Stimulated activated CD8-positive, alpha-beta memory T cell treated with anti-CD3 and anti-CD28 coated beads, Interleukin-15, amount 100 ng/mL, for 4 hours (primary cell): ENCODE measurements at places on chromosomes 1 and 21.

DNA sequence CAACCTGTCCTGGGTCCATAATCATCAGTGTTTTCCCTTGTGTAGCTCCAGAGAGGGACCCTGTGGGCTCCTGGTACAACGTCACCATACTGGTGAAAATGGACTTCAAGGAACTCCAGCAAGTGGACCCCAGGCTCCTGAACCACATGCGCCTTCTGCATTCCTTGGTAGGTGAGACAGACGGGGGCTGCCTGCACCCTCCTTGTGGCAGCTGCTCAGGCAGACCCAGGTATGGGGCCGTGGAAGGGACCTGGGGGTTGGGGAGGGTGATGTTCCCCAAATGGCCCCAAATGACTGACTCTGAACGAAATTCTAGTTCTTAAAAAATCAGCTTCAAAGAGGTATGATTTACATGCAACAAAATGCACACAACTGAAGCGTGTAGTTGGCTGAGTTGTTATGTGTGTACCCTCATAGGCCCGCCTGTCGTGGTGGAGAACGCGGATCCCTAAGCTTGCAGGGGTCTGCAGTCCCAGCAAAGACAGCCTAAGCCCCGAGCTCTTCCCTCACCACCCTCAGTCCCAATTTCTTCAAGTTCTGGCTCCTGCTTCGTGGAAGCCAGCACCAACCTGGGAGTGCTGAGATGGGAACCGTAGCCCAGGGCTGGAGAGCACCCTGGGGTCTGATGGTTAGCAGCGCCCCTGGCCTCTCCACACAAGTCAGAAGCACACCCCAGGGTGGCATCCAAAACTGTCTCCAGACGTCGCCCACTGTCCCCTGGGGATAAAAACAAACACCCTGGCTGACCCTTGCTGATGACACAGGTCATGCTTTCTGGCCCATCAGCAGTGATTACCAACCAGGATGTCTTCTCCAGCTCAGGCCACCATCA lies 14.3 kb downstream of the UMODL1 start:
- DNase-seq = no peak

DNA sequence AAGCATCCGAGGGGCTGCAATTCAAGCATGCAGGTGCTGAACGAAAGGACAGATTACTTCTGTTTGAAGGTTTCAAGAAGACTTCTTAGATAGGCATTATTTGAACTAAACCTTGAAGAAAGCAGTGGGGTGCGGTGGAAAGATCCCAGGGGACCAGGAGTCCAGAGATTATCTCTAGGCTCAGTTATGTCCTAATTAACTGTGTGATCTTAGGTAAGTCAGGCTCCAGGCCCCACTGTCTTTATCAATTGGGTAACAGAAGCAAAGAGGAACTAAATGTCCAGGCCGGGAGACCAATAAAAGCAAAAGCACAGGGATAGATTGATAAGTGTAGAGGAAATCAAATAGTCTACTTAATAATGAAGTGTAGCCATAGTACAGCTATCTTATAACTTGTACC lies 72.9 kb upstream of the CDC42BPA start:
- DNase-seq = no peak

GRCh38 chr1:200028586-200029034 lies 1.1 kb downstream of the NR5A2 start:
- no peak for DNase-seq

GRCh38 chr1:44485229-44485933 lies 80.3 kb downstream of the RNF220 start:
- no peak for DNase-seq

DNA sequence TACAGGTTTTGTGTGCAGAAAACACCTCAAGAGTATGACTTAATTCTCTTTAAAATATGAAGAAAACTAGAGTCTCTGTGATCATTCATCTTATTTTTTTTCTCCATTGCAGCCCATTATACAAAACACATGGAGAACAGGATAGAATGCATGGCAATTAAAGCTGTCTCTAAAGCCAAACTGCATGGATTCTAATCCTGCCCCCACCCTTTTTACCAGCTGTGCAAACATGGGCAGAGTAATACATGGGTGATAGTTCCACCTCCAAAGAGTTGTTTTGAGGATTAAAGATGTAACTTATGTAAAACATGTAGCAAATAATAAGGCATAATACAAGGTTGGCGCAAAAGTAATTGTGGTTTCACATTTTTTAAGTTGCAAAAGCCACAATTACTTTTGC lies 114.4 kb downstream of the CLEC20A start:
- no peak for DNase-seq

GRCh38 chr1:18146886-18147285 lies 39.3 kb downstream of the IGSF21 start:
- DNase-seq = no peak

- DNase-seq = no peak
Observed at GRCh38 chr1:202938287-202938925, 11.4 kb upstream of the KLHL12 start.

DNA sequence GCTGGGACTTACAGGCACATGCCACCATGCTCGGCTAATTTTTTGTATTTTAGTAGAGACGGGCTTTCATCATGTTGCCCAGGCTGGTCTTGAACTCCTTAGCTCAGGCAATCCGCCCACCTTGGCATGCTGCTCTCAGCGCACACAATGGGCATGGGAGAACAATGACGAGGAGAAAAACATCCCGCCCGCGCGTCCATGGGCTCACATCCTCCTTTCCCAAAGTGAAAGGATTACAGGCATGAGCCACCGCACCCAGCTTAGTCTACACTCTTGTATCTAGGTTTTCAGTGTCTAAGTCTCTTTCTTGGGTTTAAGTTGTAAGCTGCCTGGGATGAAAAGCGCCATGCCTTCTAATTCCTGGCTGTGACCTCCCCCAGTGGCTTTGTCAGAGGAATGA lies 37.9 kb downstream of the CDK18 start:
- no peak for DNase-seq

DNA sequence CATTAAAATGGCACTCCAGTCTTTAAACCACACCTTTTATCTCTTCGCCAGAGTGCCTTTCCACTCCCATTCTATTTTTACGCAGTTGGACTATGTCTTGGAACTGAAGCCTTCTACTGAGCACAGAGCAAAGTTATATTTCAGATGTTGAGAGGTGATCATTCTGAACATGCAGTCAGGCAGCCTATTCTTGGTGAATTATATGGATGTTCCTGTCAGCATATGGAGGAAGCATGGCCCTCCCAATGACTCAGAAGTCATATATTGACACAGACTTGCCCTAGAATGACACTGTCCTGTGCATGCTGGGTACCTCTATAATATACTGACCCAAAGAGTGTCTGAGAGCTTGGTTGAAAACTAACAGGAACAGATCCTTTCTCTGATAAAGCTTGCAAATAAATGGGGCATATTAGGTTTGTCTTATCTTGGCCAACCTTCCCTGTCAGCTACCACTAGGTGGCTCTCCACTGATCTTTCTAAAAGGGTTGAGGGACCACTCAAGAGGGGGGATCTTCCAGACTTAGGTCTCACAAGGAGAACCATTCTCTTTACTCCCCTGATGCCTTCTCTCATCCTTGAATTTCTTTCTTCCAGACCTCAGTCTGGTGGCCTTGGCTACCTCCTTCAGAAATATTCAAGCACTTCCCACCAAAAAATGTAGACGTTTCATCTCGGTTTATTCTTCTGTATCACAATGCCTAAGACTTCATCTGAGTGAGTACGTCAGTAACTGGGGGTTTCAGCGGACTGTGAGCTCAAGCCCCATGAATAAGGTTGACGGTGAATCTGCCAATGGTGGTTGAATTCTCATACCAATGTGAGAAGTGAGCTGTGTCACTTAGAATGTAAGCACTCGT lies 11.8 kb upstream of the ALG14 start:
- DNase-seq = no peak

DNA sequence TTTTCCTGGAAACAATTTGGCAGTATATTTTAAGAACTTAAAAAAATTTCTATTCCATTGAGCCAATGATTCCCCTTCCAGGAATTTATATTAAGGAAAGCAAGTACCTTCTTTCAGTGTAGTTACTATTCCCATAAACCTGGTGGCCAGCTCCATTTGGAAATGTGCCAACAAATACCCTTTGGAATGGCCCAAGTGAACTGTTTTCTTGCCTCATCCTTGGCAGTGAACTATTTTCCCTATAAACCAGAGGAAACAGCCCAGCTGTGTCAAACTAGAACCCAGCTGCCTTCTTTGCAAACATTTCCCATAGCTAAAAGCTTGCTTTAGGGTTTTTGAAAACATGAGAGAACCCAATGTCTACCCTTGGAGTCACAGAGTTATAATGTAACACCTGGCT lies 496.9 kb downstream of the NEGR1 start:
- DNase-seq = no peak

DNA sequence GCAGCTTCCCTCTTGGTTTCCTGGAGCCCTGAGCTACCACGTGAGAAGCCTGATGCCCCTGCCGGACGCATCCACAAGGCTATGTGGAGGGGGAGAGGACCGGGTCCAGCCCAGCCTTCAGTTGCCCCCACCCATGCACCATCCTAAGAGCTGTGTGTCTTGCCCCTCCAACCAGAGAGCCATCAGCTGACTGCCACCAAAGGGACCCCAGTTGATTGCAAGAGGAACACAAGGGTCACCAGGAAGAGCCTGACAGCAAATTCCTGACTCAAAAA lies 81.5 kb downstream of the GLIS1 start:
- DNase-seq = no peak

- no peak for DNase-seq
Observed at GRCh38 chr1:221148660-221149059, 269.4 kb downstream of the HLX start.

- no peak for DNase-seq
Observed at GRCh38 chr21:41180752-41181151, 12.8 kb downstream of the BACE2 start.

DNA sequence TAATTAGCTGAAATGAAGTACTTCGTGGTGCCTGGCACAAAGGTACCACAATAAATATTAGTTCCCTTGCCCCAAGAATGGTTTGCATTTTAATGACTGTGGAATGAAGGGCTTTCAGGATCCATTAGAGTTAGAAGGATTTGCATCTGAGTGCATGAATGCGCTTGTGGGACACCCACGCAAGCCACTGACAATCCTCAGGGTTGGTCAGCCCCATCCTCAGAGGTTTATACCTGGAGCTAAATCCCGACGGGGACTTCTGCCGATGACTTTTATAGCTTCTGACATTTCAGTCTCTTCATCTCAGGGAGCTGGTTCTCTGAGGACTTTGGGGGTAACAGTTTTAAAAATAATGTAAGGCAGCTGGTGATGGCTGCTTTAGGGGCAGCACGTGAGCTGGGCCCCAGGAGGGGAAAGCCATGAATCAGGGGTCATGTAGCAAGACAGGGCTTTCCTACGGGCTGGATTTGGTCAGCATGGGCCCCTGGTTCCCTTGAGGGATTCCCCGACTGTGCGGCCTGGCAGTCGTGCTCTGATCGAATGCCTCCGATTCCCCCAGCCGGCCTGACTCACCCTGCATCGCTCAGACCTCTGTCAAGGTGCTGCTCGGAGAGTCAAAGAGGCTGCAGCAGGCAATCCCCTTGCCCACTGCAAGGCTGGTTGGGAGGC lies 20.8 kb upstream of the IL10 start:
- DNase-seq = no peak

DNA sequence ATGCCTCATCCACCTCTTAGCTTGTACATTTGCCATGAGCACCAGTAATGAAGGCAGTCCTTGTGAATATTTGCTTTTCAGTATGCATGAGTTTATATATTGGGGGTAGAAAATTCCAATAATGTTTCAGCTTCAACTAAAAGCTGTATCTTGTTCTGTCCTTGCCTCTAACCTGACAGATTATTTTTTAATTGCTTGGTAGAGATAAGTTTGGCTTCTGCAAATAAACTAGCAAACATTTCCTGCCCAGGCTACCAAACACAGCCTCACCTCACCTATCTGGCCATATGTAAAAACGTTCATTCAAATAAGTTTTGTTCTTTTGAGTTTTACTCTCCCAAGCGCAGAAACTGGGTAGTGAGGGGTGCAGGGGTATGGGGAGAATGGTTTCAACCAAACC lies 75.6 kb upstream of the HOOK1 start:
- no peak for DNase-seq

- DNase-seq = no peak
Observed at GRCh38 chr1:228784181-228784580, 48.9 kb downstream of the RHOU start.

GRCh38 chr21:42722153-42722552 lies 68.7 kb downstream of the PDE9A start:
- no peak for DNase-seq

GRCh38 chr1:95578462-95578861 lies 344.5 kb downstream of the RWDD3 start:
- no peak for DNase-seq

DNA sequence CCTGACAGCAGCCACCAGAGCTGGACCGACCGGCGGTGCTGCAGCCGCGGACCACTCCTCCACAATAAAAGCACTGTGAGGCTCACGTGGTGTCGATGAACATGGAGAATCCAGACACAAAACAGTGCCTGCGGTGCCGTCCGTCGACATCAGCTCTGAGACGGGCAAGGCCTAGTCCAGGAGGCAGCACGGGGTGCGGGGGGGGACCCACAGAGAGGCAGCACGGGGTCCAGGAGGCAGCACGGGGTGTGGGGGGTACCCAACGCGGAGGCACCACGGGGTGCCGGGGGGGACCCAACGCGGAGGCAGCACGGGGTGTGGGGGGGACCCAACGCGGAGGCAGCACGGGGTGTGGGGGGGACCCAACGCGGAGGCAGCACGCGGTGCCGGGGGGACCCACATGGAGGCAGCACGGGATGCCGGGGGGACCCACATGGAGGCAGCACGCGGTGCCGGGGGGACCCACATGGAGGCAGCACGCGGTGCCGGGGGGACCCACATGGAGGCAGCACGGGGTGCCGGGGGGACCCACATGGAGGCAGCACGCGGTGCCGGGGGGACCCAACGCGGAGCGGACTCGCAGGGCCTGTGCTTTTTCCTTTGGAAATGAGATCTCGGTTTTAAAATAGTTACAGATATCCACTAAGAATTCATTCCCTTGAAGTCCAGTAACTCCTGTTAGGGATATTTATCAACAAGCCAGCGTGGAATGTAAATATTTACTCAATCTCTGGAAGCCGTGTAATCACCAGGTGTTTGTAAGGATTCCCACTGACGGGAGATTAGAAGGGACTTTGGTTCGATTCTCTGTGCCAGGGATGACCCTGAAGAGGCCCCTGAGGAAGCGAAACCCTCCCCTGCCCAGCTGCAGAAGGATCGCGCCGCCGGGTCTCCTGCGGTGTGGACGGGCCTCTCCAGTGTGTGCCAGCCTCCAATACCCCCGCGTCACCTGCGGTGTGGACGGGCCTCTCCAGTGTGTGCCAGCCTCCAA lies 52.1 kb downstream of the COL6A1 start:
- DNase-seq = no peak

DNA sequence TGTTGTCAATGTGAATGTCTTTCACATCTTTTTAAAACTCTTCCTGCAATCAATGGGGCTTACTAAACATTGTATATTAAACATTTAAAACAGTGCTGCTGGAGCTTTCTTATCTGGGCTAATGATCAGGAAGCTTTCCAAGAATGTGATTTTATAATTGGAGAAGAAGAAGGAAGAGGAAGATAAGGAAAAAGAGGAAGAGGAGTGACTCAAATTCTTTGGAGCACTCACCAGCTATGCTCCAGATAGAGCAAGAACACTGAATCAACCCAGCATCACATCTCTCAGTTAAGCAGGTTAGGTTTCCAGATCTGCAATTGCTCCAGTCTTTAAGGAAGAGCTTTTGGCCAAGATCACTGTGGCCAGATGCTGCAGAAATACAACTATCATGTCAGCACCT lies 1.4 kb upstream of the SPRR2E start:
- no peak for DNase-seq

GRCh38 chr1:91876781-91877573 lies 9.0 kb downstream of the TGFBR3 start:
- DNase-seq = no peak
